ENCODE measurements at places on chromosomes 12 and 14. TPM values are rescaled to one million over a fixed set of nuclear protein-coding genes. Genes with fewer than 3 reads are reported as not detected.

C12orf42 gene
- not detected for total RNA-seq

PLBD1 gene
- total RNA-seq, result 0.87 TPM

SLCO1C1 gene
- total RNA-seq, result not detected

SERPINA10 gene
- not detected for total RNA-seq

MIP gene
- total RNA-seq, result not detected

GALNT16 gene
- 0.33 TPM for total RNA-seq

KLHL33 gene
- 0.17 TPM for total RNA-seq

GLT1D1 gene
- not detected for total RNA-seq

TMEM260 gene
- total RNA-seq, result 28.6 TPM

DACT1 gene
- 0.40 TPM for total RNA-seq

KRR1 gene
- total RNA-seq, result 68.4 TPM

NAV3 gene
- total RNA-seq, result 1.6 TPM

TIMELESS gene
- total RNA-seq, result 26.5 TPM

HOXC4 gene
- 2.6 TPM for total RNA-seq

NUAK1 gene
- total RNA-seq, result 9.8 TPM

ASB2 gene
- total RNA-seq, result 0.22 TPM

ERO1A gene
- total RNA-seq, result 151 TPM

CNTN1 gene
- not detected for total RNA-seq

MYH6 gene
- not detected for total RNA-seq

CCDC177 gene
- not detected for total RNA-seq

MYF5 gene
- not detected for total RNA-seq

SYNE2 gene
- 20.7 TPM for total RNA-seq

C1R gene
- total RNA-seq, result 4.4 TPM

AMDHD1 gene
- total RNA-seq, result 1.5 TPM

IL22 gene
- total RNA-seq, result not detected

ERG28 gene
- total RNA-seq, result 12.5 TPM

MMP19 gene
- total RNA-seq, result 0.17 TPM

ST8SIA1 gene
- not detected for total RNA-seq

C14orf39 gene
- total RNA-seq, result 0.17 TPM

NUP107 gene
- total RNA-seq, result 89.3 TPM

All from PC-3 (cell line).